ENCODE measurements at places on chromosomes 6 and 20. TPM values are rescaled to one million over a fixed set of nuclear protein-coding genes. Genes with fewer than 3 reads are reported as not detected.

Gene ECT2L
- not detected for total RNA-seq

Gene TRMT11
- total RNA-seq: 32.9 TPM

Gene FOXC1
- total RNA-seq: not detected

Gene TFAP2A
- total RNA-seq: 3.3 TPM

Gene LIME1
- total RNA-seq: 67.9 TPM

Gene GNAS
- 950 TPM for total RNA-seq

Gene SIRPD
- not detected for total RNA-seq

Gene MUC21
- not detected for total RNA-seq

Gene COL12A1
- not detected for total RNA-seq

Gene GLP1R
- not detected for total RNA-seq

Gene DEFB132
- not detected for total RNA-seq

Gene SLA2
- 5.0 TPM for total RNA-seq

Gene ADGRF5
- total RNA-seq: not detected

Gene TPBG
- not detected for total RNA-seq

Gene SSTR4
- total RNA-seq: not detected

Gene LRRC73
- total RNA-seq: 0.25 TPM

Gene RFX6
- total RNA-seq: not detected

Gene PSORS1C2
- total RNA-seq: not detected

Gene OLIG3
- not detected for total RNA-seq

Gene TRIM31
- not detected for total RNA-seq

Gene OPRL1
- total RNA-seq: 6.1 TPM

Gene PKIB
- 0.46 TPM for total RNA-seq

Gene ZNF165
- total RNA-seq: 3.2 TPM

Gene GINM1
- total RNA-seq: 38.1 TPM

Gene C20orf202
- total RNA-seq: not detected

Gene MUCL3
- not detected for total RNA-seq

Gene HDGFL1
- total RNA-seq: not detected

Gene APOBEC2
- not detected for total RNA-seq

Data from OCI-LY7 (cell line).